ENCODE measurements at places on chromosomes 13 and 19.

DNA sequence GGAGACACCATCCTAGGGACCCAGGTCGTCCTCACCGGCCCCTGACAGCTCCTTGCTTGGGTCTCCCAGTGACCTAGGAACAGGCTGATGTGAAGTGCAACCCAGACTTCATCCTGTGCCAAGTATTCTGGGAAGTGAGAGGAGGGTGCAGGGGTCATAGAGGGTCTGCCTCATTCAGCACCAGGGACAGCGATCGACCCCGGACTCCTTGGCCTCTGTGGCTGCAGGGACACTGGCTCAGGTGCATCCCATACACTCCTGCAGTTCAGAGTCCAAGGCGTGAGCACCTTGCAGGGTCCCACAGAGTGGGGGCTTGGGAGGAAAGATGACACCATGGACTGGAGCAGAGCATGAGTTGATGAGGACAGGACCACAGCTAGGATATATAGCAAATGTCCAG lies 10.0 kb upstream of the OR10H2 start:
- no peak for DNase-seq

DNA sequence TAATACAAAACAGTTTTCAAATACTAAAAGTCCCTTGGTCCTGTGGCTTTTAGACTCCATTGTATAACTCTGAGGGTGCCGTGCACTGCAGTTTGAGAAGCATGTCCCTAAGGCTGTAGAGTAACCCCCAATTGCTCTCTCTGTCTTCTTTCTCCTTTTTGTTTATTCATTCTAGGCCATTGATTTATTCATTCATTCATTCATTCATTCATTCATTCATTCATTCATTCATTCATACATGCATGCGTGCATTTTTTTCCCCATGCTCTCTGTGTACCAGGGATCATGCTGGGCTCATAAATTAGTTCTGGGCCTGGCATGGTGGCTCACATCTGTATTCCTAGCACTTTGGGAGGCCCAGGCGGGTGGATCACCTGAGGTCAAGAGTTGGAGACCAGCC lies 19.3 kb downstream of the PRR22 start:
- no peak for DNase-seq

DNA sequence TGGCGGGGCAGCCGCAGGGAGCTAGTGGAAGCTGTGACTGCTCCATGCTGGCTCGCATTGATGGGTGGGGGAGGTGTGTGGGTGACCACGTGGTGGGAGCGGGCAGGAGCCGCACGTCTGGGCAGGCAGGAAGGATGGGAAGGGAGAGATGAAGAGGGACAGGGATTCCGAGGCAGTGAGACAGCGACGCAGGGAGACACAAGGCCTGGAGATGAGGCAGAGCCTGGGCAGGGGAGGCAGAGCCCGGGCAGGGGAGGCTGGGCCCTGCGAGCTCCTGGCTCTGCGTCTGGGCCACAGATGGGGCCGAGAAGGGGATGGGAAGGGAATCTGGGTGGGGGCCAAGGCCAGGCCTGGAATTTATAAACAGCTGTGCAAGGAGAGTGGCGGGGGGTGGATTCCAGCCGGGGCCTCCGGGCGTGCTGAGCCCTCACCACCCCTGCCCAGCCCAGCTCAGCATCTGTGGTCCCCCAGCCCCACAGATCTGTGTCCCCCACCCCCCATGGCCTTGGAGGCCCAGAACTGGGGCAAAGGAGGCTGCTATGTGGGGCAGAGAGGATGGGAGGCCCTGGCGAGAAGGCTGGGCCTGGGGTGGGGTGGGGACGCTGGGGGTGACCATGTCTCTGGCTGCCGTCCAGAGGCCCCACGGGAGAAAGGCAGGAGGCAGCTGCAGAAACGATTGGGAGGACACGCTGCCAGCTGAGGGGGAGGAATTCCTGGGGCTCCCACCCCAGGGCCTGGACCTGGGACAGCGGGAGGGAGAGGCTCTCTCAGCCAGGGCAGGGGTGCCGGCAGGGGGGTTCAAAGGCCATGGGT lies 6.0 kb downstream of the EHD2 start:
- no peak for DNase-seq

- no peak for DNase-seq
Measured at GRCh38 chr13:79246578-79246949, 159.5 kb downstream of the RBM26 start.

DNA sequence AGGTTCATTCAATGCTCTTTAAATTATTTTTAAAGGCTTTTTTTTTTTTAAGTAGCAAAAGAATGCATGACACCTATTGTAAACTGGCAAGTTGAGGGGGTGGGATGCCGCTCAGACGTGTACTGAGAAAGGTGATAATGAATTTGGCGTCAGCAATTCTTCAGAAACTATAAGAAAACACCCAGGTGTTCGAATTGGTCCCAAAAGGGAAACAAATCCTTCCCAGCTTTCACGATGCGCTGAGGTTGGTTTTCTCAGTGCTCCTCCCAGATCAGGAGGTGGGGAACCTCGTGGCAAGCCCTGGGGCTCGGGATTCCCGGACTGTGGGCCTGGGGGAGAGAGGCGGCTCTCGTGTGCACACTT lies 543 bp upstream of the FAM124A start:
- no peak for DNase-seq

DNA sequence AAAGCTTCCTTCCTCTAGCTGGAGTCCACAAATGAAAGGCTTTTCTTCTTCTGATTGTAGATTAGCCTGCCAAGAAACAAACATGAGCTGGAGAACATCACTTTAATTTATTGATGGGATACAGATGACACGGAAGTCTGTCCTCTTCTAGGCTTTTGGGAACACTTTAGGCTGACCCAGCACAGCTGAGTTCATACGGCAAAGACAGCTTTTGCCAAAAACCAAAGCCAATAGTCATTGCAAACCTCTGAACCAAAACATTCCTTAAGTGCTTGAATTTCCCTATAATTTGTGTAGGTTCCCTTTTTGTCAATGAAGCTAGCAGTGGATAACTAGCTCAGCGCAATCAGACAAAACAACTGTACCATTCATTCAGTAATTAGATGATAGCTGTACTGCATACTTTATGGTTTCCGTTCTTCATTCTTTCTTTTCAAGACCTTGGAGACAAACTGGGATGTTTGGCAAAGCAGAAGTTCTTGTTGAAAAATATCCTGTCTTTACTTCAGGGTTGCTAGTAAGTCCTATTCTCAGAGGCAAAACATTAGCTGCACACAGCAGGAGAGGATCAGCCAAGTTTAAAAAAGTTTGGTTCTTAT lies 95.7 kb upstream of the SPRY2 start:
- DNase-seq = no peak

GRCh38 chr13:20161275-20161950 lies 561 bp upstream of the GJA3 start:
- DNase-seq = peak; percentile 52

DNA sequence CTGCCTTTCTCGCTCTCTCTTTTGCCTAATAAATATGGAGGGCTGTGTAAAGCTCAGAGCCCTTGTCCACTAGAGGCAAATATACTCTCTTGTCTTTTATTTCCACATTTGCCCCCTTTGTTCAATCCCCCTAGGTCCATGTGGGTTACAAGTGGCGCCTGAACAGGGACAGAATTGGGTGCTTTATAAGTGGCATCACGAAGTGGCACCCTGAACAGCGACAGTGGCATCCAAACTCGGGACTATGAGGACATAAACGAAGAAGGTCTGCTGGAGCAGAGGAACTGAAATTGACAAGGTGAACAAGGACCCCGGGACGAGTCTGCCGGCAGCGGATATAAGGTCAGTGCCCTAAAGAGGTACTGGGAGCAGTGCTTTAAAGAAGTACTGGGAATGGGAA lies 4.3 kb upstream of the ZNF610 start:
- DNase-seq = no peak

GRCh38 chr19:15124572-15125231 lies 17.5 kb downstream of the SYDE1 start:
- DNase-seq = no peak

DNA sequence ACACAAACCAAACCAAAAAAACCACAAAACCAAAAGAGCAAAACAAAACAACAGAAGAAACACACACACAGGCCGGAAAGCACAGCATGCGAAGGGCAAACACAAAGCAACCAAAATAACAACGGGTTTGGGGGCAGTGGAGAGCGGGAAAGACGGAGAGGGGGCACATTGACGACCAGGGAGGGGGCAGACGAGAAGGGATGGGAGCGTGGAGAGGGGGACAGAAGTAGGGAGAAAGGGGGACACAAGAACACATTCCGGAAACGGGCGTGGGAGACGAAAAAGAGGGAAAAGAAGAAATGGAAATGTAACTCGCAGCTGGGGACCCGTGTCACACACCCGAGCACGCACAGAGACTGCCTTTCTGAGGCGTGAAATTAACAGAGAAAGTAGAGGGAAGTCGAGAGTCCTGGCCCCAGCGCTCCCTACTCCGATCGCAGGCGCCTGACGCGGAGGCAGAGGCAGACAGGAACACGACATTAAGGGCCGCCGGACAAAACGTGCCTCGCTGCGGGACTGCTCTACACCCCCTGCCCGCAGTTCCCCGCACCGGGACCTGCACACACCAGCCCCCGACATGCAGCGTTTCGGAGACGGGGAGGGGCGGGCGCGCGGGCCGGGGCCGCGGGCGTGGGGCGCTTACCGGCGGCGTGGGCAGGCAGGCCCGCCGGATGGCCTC lies 652 bp downstream of the POU4F1 start:
- no peak for DNase-seq

GRCh38 chr19:46411925-46412649 lies 1.3 kb downstream of the CCDC8 start:
- DNase-seq = no peak

- DNase-seq = no peak
Measured at GRCh38 chr19:8261347-8261746, 46.8 kb downstream of the CD320 start.

GRCh38 chr13:48571126-48571913 lies 38.4 kb upstream of the RCBTB2 start:
- no peak for DNase-seq
